Left colon (tissue), 2 donors: ENCODE measurements at places on chromosomes 5 and 9.

- DNase-seq, result no peak
Observed at GRCh38 chr5:59136549-59136948, 553.7 kb downstream of the RAB3C start.

DNA sequence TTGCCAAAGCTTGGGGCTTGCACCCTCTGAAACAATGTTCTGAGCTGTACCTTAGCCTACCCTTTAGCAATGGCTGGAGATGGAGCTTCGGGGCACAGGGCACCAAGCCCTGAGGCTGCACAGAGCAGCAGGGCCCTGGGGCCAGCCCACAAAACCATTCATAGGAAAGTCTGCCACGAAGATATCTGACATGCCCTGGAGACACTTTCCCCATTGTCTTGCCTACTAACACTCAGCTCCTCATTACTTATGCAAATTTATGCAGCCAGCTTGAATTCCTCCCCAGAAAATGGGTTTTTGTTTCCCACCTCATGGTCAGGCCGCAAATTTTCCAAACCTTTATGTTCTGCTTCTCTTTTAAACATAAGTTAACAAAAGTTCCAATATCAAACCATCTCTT is 105.7 kb downstream of the DTWD2 start:
- no peak for DNase-seq

DNA sequence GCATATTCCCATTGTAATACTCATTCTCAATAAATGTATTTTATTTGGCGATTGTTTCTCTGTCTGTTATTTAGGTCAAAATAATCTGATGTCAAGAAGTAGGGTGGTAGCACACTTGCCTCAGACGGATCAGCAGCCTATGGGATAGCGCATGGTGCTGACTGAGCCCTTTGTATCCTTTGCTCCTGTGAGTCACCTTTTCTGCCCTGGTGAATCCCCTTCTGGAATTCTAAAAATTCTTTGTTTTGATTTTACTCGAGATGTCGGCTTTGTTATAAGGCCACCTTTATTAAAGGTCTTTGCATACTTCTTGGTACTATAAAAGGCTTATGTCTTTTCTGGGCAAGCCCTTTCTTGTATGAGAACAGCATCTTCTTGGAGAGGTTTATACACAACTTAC is 1187.8 kb downstream of the CDH9 start:
- no peak for DNase-seq

- no peak for DNase-seq
Observed at GRCh38 chr9:16598316-16598715, 272.2 kb downstream of the BNC2 start.

DNA sequence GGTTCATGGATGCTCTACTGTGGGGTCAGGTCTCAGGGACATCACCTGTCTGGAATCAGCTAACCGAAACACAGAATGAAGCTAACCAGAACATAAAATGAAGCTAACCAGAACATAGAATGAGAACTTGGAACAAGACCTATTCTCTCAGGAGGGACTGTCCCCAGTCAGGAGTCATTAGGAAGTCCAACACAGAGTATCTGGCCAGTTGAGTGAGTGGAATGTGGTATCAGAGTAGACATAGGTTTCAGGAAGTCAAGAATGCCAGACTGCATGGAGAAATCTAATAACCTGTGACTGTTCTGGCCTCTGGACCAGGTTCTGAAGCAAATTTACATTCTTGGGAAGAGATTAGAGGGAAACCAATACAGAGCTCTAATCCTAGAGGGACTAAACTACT is 609.6 kb downstream of the PRELID2 start:
- no peak for DNase-seq

DNA sequence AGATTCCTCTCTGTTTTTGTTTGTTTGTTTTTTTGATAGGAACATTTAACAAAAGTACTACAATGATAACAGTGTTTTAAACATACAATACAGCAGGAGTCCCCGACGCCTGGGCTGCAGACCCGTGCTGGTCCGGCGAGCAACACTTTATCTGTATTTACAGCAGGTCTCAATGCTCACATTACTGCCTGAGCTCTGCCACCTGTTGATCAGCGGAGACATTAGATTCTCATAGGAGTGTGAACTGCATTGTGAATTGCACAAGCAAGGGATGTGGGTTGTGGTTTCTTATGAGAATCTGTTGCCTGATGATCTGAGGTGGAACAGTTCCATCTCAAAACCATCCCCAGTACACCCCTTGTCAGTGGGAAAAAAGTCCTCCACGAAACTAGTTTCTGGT is 1068.5 kb upstream of the CDH10 start:
- DNase-seq, result no peak

DNA sequence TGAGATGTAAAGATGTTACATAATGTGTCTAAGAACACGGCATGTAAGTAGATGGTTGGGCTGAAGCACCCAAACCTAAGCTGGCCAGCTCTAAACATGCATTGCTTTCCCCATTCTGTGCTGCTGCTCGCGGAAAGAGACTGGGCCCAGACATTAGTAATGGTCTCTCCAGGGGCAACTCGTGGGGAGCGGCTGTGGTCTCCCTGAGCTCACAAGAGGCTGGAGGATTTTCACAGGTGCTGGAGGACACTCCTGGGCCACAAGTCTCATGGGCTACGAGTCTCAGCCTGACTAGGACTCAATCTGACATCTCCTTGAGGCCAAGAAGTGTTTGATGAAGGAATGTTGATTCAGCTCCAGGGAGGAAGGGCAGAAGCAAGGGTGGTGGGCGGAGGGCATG is 92.7 kb upstream of the PTCH1 start:
- no peak for DNase-seq

DNA sequence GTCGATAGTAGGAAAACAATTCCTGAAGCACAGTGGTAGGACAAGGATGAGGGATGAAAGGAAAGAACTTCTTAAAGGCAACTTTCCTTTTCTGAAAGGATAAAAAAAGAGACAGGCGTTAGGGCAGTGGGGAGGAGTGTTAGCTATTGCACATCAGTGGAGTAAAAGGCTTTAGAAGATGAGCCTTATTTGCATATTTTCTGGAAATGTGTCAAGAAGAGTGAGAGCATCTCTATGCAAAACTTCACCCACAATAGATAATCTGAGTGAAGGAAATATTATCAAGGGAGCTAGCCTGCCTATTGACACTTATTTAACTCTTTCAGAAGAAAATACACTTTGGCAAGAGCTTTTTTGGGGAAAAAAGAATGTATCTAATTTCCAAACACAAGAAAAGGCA is 151.6 kb downstream of the MACIR start:
- no peak for DNase-seq

DNA sequence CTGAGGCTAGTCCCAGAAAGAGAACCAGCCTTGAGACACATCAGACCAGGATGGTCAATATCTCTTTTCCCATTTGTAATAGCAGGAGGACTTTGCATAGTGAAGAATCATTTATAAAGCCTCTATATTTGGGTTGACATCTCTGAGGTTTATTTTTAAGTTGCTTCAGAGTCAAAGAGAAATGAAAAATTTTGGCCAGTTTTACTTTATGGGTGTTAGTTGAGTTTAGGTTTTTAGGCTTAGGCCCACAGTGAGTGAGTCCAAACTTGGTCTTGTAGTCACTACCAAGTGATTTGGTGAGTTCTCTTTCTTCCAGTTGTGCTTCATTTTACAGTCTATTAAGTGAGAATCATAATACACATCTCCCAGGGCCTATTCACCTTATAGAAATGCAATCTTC is 5.3 kb upstream of the MEF2C start:
- DNase-seq, result no peak

DNA sequence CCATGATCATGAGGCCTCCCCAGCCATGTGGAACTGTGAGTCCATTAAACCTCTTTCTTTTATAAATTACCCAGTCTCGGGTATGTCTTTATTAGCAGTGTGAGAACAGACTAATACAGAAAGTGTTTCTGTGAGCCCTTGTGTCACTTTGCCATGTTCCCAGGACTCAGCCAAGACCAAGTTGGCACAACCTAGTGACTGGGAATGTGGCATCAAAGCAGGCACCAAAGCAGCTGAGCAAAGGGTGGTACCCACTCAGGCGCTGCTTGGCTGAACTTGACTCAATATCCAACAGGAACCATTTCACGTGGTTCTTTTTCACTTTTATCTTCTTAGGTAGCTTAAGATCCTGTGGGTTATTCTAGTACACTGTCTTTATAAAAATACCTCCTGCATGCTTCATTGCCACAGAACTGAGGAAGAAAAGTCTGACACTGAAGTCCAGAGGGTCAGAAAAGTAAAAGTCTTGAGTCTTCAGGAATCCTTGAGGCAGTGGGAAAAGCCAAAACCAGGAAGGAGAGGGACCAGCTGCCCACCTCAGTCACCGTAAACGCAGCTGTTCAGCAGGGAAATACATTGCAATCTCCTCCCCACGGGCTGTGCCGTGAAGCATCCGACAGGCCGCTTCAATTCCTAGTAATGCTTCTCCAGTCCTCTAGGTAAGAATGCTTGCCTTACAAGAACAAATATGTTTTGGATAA is 90.5 kb upstream of the RETREG1 start:
- no peak for DNase-seq

- no peak for DNase-seq
Observed at GRCh38 chr9:84519413-84519812, 150.1 kb upstream of the NTRK2 start.

DNA sequence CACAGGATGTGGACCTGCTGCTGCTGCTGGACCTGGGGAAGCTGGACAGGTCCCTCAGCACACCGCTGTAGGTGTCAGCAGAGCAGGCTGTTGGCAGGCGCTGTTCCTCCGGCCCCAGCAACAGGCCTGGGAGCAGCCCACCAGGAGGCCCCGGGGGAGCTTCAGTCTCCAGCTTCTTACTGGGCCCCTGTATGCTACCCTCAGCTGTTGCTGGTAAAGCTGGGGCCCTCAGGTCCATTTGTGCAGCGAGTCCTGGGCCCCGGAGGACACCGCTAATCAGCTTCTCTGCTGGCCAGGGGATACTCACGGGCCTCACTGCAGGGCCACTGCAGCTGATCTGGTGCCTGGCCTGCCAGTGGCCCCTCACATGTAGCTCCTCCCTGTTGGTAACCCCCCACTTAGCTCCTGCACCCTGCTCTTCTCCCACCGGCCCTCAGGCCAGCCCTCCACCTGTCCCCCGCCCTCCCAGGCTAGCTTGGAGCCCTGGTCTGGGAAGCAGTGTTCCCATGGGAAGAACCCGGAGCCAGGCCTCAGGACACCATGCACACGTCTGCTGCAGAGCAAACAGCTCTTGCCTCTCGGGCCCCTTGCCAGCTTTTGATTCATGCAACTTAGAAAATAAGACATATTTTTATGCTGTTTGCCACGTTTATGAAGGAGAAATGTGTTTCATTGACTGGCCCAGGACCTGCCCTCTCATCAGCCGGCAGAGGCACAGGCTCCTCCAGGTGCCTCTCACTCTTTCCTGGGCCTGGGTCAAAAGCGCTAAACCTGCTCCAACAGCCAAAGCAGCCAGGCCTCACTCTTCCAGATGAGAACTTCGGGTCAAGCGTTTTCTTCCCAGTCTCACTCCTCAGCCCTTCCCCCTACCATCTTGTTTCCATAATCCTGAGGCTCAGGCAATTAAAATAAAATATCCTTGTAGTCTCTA is 61.0 kb upstream of the ADAMTS2 start:
- DNase-seq, result no peak

DNA sequence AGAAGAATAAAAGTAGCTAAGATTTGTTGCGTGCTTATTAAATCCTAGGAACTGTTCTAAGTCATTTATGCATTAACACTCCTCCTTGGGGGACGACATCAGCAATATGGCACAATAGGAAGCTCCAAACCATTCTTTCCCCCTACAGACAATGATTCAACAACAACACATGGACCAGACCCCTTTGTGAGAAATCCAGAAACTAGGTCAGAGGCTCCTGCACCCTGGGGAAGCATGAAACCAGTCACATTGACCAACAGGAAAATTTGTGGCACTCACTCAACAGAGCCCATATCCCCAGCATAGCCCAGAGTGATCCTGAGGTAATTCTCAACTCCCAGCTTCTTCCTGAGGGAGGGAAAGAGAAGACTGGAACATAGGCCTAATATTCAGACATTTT is 294.4 kb downstream of the HINT1 start:
- no peak for DNase-seq

- DNase-seq, result no peak
Observed at GRCh38 chr5:1648806-1649205, 125.0 kb upstream of the LPCAT1 start.

DNA sequence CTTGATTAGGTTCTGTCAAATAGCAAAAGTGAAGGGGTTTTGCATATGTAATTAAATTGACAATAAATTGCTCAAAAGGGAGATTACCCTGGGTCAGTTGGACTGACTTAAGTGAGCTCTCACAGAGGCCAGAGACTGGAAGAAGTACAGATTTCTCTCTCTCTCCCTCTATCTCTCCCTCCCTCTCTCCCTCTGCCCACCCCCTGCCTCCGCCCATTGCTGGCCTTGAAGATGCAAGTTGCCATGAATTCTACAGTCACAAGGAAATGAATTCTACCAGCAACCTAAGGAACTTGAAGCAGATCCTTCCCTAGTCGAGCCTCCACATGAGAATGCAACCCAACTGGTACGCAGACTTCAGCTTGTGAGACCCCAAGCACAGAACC is 119.2 kb downstream of the LPAR1 start:
- no peak for DNase-seq

DNA sequence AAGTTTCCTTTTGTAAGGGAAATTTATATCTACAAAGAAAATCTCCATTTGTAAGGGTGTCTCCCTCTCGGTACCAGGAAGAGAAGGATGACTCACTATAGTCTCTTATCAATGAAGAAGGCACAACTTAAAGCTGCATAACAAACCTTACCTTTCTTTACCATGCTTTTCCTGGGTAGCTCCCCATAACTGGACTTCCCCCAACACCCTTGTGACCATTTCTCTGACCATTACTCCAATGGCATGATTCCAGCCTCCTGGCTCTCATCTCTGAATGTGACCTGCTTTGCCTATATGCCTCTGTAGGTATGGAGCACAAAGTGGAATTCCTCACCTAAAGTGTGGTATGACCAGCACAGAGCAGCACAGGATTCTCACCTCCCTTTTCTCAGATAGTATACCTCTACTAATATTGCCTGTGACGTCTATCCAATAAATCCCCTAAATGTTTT is 62.8 kb downstream of the GNA14 start:
- no peak for DNase-seq

DNA sequence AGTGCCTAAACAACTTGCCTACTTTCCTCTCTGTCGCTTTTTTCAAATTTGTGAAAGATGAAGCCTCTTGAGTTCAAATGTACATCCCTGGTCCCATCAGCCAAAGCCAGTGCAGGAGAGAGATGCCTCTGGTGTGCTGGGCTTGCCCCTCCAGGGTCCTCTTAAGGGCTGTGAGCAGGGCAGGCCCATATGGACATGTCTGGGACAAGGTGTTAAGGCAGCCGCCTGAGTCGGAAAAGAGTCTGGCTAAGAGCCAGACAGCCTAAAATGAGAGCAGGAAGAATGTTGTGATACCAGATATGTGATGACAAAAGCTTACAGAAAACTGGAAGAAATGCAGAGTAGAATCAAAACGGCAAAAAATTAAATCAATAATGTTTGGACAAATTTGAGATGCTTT is 72.5 kb downstream of the APTX start:
- DNase-seq, result no peak

GRCh38 chr5:52725065-52725746 is 62.5 kb upstream of the ITGA1 start:
- peak; percentile 21 for DNase-seq

GRCh38 chr9:104075801-104076753 is 18.0 kb upstream of the SMC2 start:
- DNase-seq, result no peak
